ENCODE measurements at places on chromosomes 13 and 19.

- no peak for DNase-seq
These were observed 24.1 kb downstream of the RDH8 start for GRCh38 chr19:10037367-10037766.

- DNase-seq, result no peak
These were observed 125.5 kb upstream of the TRPC4 start for GRCh38 chr13:37995092-37995491.

GRCh38 chr13:46858776-46859175 is 38.1 kb downstream of the HTR2A start:
- no peak for DNase-seq

- DNase-seq, result peak; percentile 19
These were observed 638 bp downstream of the USPL1 start for GRCh38 chr13:30618186-30618929.

DNA sequence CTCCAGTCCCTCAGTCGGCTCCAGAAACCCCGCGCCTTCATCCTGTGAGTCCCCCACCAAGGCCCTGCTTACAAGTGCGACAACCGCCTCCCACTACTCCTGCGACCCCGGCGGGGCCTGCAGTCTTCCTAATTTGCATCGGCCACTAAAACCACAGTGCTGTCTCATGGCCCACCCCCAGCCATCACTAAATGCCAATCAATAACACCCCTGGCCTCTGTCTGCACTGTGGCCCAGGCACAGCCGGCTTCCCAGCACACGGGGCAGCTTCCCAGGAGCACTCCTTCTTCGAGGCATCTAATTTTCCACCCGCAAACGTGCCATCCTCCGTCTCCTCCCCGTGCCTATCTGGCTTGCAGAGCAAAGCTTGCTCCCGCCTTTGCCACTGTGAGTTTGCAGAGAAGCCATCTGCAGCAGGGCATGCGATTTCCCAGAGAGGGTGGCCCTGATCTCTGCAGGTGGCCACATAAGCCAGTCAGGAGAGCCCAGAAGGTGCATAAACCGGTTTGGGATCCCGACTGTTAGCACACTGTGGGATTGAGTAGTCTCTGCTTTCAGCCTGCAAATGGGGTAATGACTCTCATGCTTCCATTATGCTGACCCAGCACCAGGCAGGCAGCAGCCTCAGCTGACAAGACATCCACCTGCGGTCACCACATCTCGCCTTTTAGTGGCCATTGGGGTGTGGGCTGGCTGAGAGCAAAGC is 34.0 kb upstream of the USE1 start:
- DNase-seq, result no peak

GRCh38 chr19:16398530-16399249 is 73.1 kb downstream of the EPS15L1 start:
- no peak for DNase-seq

DNA sequence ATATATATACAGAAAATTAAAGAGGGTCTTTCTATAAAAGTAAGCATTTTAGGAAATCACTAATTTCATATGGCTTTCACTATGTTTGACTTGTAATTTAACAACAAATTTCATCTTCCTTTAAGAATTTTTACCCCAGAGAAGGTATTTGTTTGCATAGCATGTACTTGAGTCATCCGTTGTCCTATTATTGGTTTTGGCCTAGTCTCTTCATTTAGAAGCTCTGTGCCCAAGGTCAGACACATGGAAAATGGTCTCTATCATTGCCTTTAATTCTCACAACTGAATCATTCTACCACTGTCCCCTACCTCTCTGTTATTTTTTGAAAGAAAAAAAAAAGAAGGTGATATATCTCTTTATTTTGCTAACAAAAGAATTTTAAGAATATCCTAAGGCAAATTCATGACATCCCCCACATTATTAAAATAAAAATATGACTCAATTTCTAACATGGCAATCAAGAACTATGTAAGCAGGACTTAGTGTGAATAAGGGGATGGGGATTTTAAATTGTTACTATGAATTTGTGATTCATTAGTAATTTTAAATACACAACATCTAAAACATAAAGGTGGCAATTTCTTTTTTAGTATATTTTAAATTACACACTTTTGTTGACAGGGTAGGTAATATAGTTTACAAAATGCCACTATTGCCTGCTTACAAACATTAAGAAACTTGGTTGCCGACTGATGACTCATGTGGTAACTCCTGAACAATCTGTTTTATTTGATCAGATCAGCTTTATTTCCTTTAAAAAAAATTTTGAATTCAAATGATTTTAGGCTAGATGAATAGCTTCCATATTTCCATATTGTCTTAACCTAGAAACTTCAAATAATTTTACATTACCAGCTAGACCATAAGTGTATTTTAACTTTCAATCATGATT is 13.9 kb downstream of the SLITRK5 start:
- DNase-seq, result no peak

GRCh38 chr19:7905268-7905667 is 1.6 kb downstream of the MAP2K7 start:
- DNase-seq, result no peak

DNA sequence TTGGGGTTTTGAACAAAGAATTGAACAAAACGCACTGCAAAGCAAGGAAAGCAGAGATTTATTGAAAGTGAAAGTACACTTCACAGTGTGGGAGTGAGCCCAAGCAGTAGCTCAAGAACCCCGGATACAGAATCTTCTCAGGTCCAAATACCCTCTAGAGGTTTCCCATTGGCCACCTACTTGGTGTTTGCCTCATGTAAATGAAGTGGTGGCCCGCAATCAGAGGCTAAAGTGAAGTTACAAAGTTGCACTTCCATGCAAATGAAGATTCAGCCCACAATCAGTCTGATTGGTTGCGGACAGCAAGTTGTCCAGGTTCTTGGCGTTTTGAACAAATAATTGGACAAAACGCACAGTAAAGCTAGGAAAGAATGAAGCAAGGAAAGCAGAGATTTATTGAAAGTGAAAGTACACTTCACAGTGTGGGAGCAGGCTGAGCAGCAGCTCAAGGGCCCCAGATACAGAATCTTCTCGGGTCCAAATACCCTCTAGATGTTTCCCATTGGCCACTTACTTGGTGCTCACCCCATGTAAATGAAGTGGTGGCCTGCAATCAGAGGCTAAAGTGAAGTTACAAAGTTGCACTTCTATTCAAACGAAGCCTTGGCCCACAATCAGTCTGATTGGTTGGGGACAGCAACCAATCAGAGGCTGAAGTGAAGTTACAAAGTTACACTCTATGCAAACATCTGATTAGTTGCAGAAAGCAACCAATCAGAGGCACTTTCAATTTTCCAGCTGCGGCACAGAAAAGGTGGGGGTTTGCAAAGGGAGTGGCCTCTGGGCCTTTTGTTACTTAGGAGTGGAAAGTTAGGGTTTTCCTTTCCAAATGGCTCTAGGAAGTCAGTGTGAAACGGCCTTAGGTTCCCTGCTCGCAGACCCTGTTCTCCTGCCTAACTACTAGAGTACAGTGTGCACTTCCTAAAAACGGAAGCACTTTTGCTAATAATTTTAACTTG is 4.8 kb upstream of the TM9SF2 start:
- DNase-seq, result peak; percentile 58

GRCh38 chr13:95552539-95553441 is at the start of gene CLDN10:
TSS of gene CLDN10 (plus strand) at chr13:95552720. CDS start at chr13:95552754, 34 bp downstream.
- DNase-seq, result no peak

- no peak for DNase-seq
These were observed 2220.8 kb upstream of the PCDH20 start for GRCh38 chr13:63636316-63636993.

GRCh38 chr13:113448545-113448884 is 4.8 kb downstream of the ADPRHL1 start:
- DNase-seq, result no peak

DNA sequence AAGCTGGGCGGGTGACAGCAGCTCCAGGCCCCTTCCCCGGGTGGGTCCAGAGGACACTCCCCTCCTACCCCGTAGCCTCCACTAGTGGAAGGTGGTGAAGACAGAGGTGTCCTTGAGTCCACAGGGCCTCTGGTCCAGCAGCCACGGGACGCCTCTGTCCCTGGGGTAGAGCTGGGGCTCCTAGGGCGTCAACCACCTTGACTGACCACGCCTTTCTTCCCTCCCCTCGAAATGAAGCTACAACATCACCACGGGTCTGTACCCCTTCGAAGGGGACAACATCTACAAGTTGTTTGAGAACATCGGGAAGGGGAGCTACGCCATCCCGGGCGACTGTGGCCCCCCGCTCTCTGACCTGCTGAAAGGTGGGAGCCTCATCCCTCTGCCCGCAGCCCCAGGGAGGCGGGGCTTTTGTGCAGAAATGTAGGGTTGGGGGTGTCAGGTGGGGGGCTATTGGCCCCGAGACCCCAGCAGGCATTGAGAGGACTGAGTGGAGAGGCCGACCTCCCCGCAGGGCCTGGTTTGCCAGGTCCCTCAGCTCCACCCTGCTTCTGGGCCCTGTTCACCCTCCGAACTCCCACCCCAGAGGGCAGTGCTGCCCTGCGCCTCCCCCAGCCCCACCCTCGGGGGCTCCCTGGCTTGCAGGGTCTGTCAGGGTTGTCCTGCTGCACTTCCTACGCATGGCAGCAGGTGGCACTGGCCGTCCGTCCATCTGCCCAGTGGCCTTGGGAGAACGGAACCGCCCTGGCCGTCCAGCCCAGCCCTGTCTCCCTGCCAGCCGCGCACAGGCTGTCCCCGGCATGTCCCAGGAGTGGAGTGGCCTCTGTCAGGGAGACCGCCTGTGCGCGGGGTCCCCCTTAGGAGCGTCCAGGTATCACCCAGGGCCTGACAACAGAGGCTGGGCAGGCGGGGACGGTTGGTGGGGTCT is 15.7 kb downstream of the STK11 start:
- no peak for DNase-seq

- no peak for DNase-seq
These were observed 40.7 kb upstream of the ATP11A start for GRCh38 chr13:112648966-112649690.

- DNase-seq, result peak; percentile 49
These were observed 60.0 kb downstream of the TPT1 start for GRCh38 chr13:45280751-45281634.

GRCh38 chr19:28387507-28387906 is 825.4 kb downstream of the UQCRFS1 start:
- no peak for DNase-seq

GRCh38 chr13:49253310-49253709 is 5.6 kb downstream of the CDADC1 start:
- DNase-seq, result no peak

DNA sequence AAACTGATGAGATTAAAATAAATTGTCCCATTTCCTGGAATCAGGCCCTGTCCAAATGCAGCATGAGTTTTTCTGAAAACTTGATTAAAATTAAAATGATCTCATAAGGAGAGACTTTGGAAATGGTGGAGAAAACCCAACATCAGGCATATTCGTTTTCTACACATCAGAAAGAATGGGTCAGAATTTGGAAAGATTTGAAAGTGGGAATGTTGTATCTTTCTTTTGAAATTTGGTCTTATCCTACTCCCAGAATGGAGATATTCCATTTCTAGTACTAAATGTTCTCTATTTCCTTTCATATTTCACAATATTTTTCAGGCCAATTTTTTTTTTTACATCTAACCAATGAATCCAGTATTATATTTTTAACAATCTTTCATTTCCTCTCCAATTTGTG is 223.9 kb upstream of the RXFP2 start:
- DNase-seq, result no peak

DNA sequence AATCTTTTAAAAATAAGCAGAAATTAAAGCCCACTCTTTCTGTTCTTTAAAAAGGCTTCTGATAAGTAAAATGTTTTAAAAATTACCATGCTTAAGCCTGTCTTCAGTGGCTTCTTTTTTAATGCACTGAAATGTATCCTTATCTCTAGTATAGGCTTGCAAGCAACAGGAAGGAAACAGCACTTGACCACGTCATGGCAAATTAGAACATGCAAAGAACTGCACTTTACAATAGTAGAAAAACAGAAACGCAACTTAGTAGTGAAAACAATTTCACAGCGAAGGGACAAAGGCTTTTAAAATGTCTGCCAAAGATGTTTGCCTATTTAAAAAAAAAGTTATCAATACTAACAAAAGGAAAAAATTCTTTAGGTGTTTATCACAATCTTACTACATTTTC is 36.3 kb downstream of the ELF1 start:
- no peak for DNase-seq

GRCh38 chr19:42401365-42402303 is 11.5 kb upstream of the CNFN start:
- peak; percentile 61 for DNase-seq

- DNase-seq, result no peak
These were observed 39.3 kb upstream of the KL start for GRCh38 chr13:32976912-32977311.

DNA sequence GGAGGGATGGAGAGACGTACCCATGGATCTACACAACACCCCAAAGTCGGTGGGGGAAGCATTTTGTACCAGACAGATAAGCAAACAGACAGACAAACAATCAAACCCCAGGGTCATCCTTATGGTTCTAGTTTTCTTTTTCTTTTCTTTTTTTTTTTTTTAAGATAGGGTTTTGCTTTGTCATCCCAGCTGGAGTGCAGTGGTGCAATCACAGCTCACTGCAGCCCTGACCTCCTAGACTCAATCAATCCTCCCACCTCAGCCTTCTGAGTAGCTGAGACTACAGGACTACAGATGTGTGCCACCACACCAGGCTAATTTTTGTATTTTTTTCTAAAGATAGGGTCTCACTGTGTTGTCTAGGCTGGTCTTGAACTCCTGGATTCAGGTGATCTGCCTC is 17.9 kb upstream of the FBL start:
- no peak for DNase-seq

DNA sequence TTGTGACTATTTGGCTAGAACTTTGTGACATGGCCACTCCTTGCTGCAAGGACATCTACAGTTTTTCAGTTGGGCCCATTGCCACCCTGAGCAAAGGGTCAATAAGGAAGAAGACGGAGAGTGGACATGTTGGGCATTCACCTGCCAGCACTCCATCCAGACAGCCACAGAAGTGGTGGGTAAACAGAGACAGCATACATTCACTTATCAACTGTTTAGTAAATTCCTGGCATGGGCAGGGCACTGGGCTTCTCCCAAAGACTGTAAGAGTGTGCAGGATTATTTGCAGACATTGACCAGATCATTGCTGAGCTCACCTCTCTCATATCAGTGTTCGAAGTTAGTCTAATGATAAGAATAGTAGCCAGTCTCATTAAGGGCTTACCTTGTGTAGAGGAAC is 29.2 kb downstream of the SIPA1L3 start:
- DNase-seq, result no peak

DNA sequence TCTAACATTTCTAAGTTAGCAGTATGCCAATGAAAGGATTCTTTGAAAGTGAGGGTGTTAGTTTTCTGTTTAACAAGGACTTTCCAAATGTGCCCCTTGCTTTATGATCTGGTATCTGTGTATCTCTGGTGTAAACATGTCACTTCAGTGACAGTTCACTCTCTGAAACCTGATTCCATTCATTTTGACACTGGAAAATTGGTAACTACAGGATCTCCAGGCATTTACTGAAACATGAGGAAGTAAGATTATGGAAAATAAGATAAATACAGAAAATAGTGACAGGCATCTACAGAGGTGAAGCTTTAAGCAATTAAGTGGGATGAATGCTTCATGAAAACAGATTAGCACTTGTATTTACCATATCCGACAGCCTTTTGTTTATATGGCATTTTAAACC is 101.6 kb upstream of the MYO16 start:
- DNase-seq, result no peak

- no peak for DNase-seq
These were observed 173.8 kb downstream of the KDM4B start for GRCh38 chr19:5142725-5143097.

All from stimulated activated CD4-positive, alpha-beta T cell treated with anti-CD3 and anti-CD28 coated beads, TNF-alpha, amount 100 ng/mL, for 48 hours (primary cell).